Psoas muscle (tissue), 8 donors: ENCODE measurements at places on chromosomes 3 and 15.
A peak's percentile ranks its signal among the peaks of the same experiment; 100 is the strongest.

GRCh38 chr3:171827836-171828458, 15.2 kb upstream of the TMEM212 start:
- H3K4me3 ChIP-seq = no peak overlapping the region
- no peaks in the 10 kb centered on the region for H3K27me3 ChIP-seq
- no peaks in the 10 kb centered on the region for H3K36me3 ChIP-seq
- no peak overlapping the region for H3K27ac ChIP-seq
- DNase-seq = no peak
- peaks cover 3% of the 10 kb centered on the region for H3K4me1 ChIP-seq

DNA sequence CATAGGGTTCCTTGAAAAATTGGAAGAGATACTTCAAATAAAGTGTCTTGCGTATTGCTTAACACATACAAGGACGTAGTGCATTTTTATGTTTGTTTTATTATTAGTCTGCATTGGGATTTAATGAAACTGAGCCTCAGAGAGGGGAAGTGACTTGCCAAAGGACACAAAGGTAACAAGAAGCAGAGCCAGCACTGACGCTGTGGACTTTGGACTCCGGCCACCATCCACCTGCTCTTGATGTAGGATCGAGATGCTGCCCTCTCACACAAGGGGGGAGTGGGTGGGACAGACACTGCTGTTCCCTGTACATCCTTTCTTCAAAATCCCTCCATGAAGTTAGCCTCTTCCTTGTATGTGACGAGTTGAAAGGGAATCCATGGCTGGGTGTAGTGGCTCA, 435.4 kb upstream of the RGMA start:
- peaks cover 6% of the 10 kb centered on the region for H3K4me1 ChIP-seq
- H3K4me3 ChIP-seq = no peak overlapping the region
- H3K36me3 ChIP-seq = no peaks in the 10 kb centered on the region

- H3K27me3 ChIP-seq = no peaks in the 10 kb centered on the region
- no peak overlapping the region for H3K4me3 ChIP-seq
- H3K36me3 ChIP-seq = no peaks in the 10 kb centered on the region
- H3K4me1 ChIP-seq = no peaks in the 10 kb centered on the region
Measured at GRCh38 chr3:24812116-24812515, 317.5 kb upstream of the THRB start.

DNA sequence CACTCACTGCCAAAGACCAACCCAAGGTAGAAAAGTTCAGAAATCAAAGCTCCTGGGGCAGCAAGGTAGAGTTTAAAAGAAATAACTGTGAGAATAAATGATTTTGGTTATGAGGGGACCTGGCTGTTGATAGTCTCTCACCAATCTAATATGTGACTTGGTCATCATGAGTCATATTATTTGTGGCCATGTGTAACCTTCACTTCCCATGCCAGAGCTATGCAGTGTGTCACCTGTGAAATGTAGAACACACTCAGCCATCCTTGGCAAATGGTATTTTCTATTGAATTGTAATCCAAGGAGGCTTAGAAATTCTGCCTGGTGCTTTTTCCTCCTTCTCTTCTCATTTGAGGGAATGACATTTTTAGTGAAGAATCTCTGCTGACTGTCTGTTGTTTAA, 184.2 kb upstream of the STAC start:
- H3K4me1 ChIP-seq = no peaks in the 10 kb centered on the region
- no peaks in the 10 kb centered on the region for H3K27me3 ChIP-seq
- no peaks in the 10 kb centered on the region for H3K36me3 ChIP-seq
- H3K4me3 ChIP-seq = no peak overlapping the region
- no peak overlapping the region for H3K27ac ChIP-seq

- H3K4me3 ChIP-seq = no peak overlapping the region
- DNase-seq = no peak
- no peaks in the 10 kb centered on the region for H3K36me3 ChIP-seq
Measured at GRCh38 chr3:25597535-25598101, 67.1 kb downstream of the TOP2B start.

- H3K27me3 ChIP-seq = no peaks in the 10 kb centered on the region
- H3K36me3 ChIP-seq = no peaks in the 10 kb centered on the region
- H3K4me3 ChIP-seq = no peak overlapping the region
- no peak overlapping the region for H3K27ac ChIP-seq
- no peak for DNase-seq
Measured at GRCh38 chr15:36763685-36764084, 184.3 kb downstream of the CDIN1 start.

DNA sequence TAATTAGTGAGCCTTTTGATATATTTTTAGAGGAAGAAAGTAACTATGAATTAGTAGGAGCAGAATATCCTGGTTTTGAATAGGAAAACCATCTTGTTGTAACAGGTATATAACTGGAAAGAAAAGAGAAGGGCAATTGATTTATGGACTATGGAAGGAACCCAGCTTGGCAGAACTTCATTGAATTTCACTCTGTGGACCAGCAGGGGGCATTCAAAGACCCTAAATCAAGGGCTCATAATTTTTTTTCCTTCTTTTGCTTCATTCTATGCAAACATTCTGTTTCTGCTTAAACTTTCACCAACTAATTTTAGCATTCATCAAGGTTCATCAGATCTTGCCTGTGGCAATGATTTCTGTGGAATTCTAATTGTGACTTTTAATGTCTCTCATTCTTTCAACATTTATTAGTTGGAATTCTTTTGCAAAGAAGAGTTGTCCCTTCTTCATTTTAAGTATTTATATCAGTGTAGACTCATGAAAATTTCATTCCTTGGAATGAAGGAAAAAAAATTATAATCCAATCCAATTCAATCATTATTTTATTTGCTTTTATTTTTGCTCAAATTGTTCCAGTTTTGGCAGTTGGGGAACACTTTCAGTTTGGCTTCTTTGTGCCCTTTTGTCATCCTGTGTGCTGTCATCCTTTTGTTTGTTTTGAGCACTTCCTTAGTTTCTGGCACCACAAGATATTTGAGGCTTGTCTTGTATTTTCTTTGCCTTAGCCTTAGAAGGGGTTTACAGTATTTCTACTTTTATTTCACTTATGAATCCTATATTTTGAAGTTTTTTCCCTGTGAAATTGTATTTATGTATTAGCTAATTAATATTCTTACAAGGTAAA, 30.4 kb downstream of the NXPE3 start:
- no peak for DNase-seq
- no peak overlapping the region for H3K27ac ChIP-seq
- peaks cover 18% of the 10 kb centered on the region for H3K36me3 ChIP-seq
- no peak overlapping the region for H3K4me3 ChIP-seq
- H3K4me1 ChIP-seq = peaks cover 10% of the 10 kb centered on the region

DNA sequence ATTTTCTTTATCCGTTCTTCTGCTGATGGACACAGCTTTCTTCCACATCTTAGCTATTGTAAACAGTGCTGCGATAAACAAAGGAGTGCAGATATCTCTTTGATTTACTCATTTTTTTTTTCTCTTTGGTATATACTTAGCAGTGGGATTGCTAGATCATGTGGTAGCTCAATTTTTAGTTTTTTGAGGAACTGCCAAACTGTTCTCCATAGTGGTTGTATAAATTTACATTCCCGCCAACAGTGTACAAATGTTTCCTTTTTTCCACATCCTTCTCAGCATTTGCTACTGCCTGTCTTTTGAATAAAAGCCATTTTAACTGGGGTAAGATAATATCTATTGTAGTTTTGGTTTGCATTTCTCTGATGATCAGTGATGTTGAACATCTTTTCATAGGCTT, 196.8 kb upstream of the ZNF717 start:
- H3K36me3 ChIP-seq = no peaks in the 10 kb centered on the region
- no peak overlapping the region for H3K4me3 ChIP-seq
- no peaks in the 10 kb centered on the region for H3K27me3 ChIP-seq
- no peak for DNase-seq

DNA sequence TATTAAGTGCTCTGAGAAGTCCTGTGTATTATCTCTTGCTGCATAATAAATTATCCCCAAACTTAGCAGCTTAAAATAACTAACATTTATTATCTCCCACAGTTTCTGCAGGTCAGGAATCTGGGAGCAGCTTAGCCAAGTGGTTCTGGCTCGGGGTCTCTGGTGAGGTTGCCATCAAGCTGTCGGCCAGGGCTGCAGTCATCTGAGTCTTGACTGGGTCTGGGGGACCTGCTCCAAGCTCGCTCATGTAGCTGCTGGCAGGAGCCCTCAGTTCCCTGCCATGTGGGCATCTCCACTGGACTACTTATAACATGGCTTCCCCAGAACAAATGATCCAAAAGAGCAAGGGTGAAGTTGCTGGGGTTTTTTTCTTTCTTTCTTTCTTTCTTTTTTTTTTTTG, 80.7 kb downstream of the SMAD6 start:
- H3K4me1 ChIP-seq = no peaks in the 10 kb centered on the region
- no peaks in the 10 kb centered on the region for H3K36me3 ChIP-seq
- no peak overlapping the region for H3K27ac ChIP-seq
- no peak for DNase-seq

- no peak for DNase-seq
- peaks cover 13% of the 10 kb centered on the region for H3K4me1 ChIP-seq
- H3K27me3 ChIP-seq = no peaks in the 10 kb centered on the region
- H3K4me3 ChIP-seq = no peak overlapping the region
Measured at GRCh38 chr15:85667491-85668424, 127.0 kb downstream of the KLHL25 start.

GRCh38 chr3:79268422-79268821, 499.4 kb downstream of the ROBO1 start:
- H3K27ac ChIP-seq = no peak overlapping the region
- no peak for DNase-seq
- no peaks in the 10 kb centered on the region for H3K4me1 ChIP-seq
- H3K36me3 ChIP-seq = no peaks in the 10 kb centered on the region
- no peak overlapping the region for H3K4me3 ChIP-seq
- no peaks in the 10 kb centered on the region for H3K27me3 ChIP-seq

DNA sequence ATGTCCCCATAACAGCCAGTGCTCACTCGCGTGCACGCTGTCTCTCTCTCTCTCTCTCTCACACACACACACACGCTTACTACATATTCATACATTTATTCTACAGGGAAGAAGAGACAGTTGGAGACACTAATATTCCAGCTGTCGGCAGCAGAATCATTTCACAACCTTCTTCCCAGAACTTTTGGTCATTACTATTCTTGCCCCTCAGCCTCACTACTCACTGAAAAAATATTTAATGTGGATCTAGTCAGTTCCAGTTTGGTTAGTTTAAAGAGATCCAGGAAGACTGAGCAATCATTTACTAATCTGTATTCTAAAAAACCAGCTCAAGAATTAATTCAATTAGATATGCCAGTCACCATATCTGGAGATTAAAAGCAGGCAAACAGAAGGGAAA, 394.9 kb downstream of the PTPRG start:
- no peaks in the 10 kb centered on the region for H3K27me3 ChIP-seq
- peaks cover 48% of the 10 kb centered on the region for H3K4me1 ChIP-seq
- no peak for DNase-seq
- H3K27ac ChIP-seq = peak overlapping the region; percentile 57
- H3K4me3 ChIP-seq = peak overlapping the region; percentile 23
- H3K36me3 ChIP-seq = no peaks in the 10 kb centered on the region

DNA sequence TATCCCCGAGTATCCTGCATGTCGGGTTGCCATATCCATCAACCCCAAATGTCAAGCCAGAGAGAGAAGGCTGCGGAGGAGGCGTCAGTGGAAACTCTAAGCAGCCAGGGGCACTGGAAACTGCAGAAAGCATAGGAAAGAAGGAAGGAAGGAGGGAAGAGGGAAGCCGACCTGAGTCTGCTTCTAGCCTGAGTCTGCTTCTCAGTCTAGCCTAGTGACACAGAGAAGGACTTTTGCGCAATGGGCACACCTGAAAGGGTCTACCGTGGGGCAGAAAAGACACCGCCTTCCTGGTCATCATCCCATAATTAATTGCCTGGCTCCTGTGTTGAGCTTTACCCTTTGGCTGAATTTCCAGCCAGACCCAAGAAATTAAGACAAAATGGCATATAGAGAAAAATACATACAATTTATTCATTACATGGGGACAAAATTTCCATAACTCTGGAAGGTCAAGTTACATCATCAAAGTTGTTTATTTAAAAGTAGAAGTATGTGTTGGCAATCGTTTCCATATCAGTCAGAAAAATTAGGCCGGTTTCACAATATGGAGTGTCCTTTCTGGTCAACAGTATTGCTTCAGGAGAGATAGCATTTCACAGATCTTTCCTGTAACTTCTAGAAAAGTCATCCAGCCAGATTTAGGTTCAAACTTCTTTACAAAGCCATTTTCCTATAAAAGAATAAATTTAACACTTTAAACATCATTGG, 10.3 kb downstream of the BCL2A1 start:
- no peak overlapping the region for H3K4me3 ChIP-seq
- H3K4me1 ChIP-seq = no peaks in the 10 kb centered on the region
- H3K36me3 ChIP-seq = no peaks in the 10 kb centered on the region
- no peak overlapping the region for H3K27ac ChIP-seq
- DNase-seq = no peak

GRCh38 chr3:81752604-81753003, 8.8 kb downstream of the GBE1 start:
- H3K27ac ChIP-seq = peak overlapping the region; percentile 92
- H3K4me1 ChIP-seq = peaks cover 74% of the 10 kb centered on the region
- no peak for DNase-seq
- H3K27me3 ChIP-seq = no peaks in the 10 kb centered on the region

- DNase-seq = no peak
- H3K4me3 ChIP-seq = no peak overlapping the region
- peaks cover 10% of the 10 kb centered on the region for H3K4me1 ChIP-seq
- no peaks in the 10 kb centered on the region for H3K36me3 ChIP-seq
Measured at GRCh38 chr3:14863333-14864100, 44.8 kb downstream of the FGD5 start.
